ENCODE measurements at places on chromosomes 1 and 21.
A peak's percentile ranks its signal among the peaks of the same experiment; 100 is the strongest.

- DNase-seq = no peak
Measured at GRCh38 chr1:4047666-4048065, 147.6 kb upstream of the C1orf174 start.

GRCh38 chr1:27481994-27482620 is 7.9 kb downstream of the WASF2 start:
- DNase-seq = no peak

- no peak for DNase-seq
Measured at GRCh38 chr1:92929461-92929860, 31.8 kb downstream of the DIPK1A start.

DNA sequence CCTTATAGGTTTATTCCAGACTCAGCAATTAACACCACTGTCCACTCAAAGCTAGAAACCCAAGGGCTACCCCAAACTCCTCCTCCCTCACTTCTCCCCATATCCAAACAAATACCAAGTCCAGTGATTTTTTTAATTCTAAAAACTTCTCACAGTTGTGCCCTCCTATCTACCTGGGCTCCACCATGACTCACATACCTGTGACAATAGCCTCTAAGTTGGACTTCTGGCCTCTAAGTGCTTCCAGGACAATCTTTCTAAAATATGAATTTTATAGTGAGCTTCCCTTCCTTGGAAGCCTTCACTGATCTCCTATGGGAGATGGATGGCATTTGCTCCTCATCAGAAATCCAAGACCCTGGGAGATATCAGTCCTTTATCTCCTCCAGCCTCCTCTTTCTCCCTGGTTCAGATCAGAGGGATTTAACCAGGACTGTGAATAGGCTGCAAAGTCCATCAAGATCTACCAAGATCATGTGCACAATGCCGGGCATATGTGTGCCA is 219.3 kb downstream of the TOMM20 start:
- no peak for DNase-seq

DNA sequence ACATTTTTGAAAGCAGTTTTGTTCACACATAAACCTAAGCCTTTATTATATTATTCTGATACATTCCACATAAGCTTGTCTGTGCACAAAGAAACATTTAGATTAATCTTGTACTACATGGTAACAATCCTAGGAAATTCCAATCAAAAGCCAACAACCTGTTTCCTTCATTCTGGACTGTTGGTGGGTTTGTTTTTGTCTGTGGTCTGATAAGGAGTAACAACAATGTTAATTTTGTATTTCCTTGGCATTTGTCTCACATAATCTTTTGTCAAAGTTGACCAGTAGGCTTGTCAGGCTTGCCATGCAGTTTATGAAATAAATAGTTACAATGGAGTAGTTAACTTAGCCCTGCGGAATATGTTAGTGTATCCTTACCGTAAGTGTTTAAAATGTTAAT is 183.3 kb downstream of the DHRS3 start:
- no peak for DNase-seq

DNA sequence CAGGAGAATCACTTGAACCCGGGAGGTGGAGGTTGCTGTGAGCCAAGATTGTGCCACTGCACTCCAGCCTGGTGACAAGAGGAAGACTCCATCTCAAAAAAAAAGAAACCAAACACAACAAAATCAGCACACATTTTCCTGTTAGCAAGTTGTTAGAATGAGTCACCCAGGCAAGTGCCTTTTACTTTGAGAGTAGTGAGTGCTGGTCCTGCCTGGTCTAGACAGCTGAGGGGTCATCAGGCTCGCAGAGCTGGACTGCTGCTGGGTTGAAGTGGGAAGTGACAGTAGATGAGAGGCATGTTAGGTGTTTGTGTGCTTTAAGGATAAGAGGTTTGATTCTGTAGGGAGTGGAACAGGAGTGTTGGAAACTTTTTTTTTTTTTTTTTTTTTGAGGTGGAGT is 31.9 kb downstream of the GNPAT start:
- DNase-seq = peak; percentile 2

DNA sequence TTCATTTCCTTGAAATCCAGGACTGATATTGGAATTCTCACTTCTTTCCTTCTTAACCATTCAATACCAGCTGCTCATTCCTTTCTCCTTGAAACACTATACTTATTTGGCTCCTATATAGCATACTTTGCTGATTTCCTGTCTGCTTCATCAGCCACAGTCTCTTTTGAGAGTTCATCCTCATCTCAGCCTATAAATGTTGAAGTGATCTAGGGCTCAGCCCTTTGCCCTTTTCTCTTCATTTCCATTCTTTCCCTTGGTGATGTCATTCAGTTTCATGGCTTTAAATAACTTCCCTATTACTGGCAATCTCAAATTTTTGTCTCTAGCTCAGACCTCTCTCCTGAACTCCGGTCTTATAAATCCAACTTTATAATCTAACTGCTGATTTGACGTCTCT is 24.1 kb upstream of the RABGAP1L start:
- DNase-seq = no peak

- DNase-seq = no peak
Measured at GRCh38 chr1:43271186-43272118, 1.7 kb downstream of the TMEM125 start.

- DNase-seq = no peak
Measured at GRCh38 chr1:99811075-99811474, 39.1 kb upstream of the AGL start.

GRCh38 chr1:232873412-232873811 is 68.2 kb downstream of the MAP10 start:
- no peak for DNase-seq

- no peak for DNase-seq
Measured at GRCh38 chr1:44072821-44073220, 41.6 kb upstream of the SLC6A9 start.

DNA sequence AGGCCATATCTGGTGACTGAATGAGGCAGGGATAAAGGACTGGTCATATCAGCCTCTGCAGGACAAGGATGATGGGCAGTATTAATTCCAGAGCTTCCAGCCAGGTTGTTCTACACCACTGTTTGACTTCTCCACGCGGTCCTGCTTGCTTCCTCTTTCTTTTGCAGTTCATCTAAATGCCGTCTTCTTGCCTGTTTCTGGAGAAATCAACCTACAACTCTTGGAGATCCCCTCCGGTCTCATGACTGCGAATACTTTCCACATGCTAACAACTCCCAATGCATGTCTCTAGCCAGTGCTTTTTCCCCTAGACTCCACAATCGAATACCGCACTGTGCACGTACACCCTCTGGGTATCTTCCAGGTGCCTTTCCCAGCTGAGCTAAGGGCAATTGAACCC is 14.1 kb upstream of the TIAM1 start:
- DNase-seq = no peak

GRCh38 chr1:179087665-179088064 is 5.8 kb downstream of the TOR3A start:
- no peak for DNase-seq

- no peak for DNase-seq
Measured at GRCh38 chr1:97128426-97128825, 406.8 kb downstream of the PTBP2 start.

GRCh38 chr1:203511930-203512329 is 18.0 kb downstream of the OPTC start:
- no peak for DNase-seq

- DNase-seq = peak; percentile 93
Measured at GRCh38 chr1:210362526-210362925, 33.8 kb downstream of the HHAT start.

DNA sequence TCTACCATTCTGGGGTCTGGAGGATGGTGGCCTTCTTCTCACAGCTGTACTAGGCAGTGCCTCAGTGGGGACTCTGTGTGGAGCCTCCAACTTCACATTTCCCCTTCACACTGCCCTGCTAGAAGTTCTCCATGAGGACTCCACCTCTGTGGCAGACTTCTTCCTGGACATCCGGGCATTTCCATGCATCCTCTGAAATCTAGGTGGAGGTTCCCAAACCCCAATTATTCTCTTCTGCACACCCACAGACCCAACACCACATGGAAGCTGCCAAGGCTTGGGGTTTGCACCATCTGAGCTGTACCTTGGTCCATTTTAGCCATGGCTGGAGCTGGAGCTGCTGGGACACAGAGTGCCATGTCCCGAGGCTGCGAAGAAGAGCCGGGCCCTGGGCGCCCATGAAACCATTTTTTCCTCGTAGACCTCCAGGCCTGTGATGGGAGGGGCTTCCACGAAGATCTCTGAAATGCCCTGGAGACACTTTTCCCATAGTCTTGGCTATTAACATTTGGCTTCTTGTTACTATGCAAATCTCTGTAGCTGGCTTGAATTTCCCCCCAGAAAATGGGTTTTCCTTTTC is 170.5 kb downstream of the FOXD2 start:
- no peak for DNase-seq

- DNase-seq = no peak
Measured at GRCh38 chr1:100959502-100960060, 63.7 kb downstream of the SLC30A7 start.

DNA sequence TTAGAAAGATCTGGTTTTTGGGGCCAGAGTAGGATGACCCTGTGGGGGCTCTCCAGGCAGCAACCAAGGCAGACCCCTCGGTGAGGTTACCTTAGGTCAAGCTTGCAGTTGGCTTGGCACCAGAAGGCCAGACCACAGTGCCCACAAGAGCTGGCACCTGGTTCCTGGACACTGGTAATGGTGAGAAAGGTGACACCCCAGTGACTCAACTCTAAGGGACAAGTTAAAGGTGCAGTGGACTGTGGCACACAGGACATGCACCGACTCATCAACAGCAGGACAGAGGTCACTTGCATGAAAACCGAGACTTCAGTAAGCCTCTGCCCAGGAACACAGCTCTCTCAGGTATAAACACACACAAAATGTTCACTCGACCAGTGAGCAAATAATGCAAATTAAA is 6.7 kb downstream of the LRRC38 start:
- no peak for DNase-seq

DNA sequence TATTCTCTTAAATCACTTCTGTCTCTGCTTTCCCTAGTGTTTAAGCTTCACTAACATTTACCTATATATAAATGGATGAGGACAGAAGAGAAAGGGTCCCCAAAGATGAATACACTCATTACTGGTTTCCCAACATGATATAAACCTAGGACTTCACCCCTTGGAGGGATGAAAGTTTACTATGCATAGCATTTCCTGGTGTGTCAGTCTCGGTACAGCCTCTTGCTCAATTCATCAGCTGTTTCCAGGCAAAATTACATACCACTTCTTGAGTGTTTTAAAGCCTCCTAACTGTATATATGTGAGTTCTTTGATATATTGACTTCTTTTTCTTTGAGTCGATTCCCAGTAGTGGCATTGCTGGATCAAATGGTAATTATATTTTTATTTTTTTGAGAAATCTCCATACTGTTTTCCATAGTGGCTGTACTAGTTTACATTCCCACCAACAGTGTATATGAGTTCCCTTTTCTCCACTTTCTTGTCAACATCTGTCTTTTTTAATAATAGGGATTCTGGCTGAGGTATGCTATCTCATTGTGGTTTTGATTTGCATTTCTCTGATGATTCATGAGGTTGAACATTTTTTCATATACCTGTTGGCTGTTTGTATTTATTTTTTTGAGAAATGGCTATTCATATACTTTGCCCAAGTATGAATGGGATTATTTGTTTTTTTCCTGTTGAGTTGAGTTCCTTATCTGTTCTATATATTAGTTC is 259.3 kb upstream of the CACYBP start:
- no peak for DNase-seq

DNA sequence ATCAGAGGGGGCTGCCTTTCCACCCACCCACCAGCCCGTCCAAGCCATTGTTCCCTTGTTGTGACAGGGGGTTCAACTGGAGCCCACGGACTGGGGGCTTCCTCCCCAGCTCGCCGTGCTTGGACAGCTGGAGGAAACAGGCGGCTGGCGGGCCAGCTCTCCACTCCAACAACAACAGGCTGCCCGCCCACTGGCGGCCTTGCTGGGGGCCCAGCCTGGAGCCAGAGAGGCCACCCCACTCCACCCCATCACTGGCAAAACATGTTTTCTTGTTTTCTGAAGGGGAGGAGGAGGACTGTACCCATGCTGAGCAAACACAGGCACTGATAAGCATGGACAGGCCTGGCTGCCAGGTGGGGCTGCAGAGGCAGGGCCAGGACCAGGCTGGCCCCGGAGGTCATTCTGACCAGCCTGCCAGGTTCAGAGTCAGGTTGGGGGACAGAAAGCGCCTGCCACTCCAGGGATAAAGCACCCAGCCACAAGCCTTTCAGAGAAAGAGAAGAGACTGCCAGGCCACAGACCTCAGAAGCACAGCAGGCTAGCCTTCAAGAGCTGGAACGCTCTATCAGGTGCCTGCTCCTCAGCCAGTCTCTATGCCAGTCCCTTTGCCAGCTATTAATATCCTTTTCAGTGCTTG is 32.8 kb downstream of the GJA4 start:
- DNase-seq = no peak

DNA sequence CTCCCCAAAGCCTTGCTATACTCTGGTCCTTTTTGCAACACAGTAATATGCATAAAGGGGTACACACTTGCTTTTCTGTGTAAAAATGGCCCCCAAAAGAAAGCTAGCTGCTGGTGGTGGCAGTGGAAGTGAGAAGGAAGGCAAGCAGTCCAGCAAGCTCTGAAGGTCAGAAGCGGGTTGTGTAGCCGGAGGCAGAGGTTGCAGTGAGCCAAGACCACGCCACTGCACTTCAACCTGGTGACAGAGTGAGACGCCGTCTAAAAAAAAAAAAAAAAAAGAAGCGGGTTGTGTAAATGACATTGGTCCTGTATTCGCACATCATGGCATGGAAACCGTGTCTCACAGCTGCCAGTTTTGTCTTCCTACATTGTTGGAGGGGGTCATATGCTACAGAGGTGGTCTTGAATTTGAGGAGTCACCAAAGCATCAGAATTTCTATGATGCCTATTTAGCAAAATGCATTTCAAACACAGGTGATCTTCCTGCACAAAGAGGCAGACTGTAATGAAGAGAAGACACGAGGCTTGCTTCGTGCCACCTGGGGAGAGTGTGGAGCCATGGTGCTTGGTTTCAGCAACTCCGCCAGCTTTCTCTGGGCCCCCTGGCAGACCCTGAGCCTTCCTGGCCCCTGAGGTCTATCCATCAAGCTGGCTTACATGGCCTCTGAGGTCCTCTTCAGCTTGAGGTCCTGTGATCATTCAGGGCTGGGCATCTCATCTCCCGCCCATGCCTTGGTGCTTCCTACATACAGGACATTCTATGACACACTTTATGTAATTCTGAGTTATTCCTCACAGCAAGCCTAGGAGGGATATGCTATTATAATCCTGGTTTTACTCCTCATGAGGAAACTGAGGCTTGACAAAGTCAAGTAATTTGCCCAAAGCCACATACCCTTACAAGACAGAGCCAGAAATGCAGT is 71.0 kb downstream of the TOMM20 start:
- DNase-seq = no peak

- no peak for DNase-seq
Measured at GRCh38 chr1:28902738-28903137, 11.6 kb upstream of the EPB41 start.

Measured in stromal cell of bone marrow (primary cell).